ENCODE measurements at places on chromosomes 6 and 20.
A peak's percentile ranks its signal among the peaks of the same experiment; 100 is the strongest.

- no peak for DNase-seq
Measured at GRCh38 chr6:125546841-125547251, 202.6 kb upstream of the HEY2 start.

DNA sequence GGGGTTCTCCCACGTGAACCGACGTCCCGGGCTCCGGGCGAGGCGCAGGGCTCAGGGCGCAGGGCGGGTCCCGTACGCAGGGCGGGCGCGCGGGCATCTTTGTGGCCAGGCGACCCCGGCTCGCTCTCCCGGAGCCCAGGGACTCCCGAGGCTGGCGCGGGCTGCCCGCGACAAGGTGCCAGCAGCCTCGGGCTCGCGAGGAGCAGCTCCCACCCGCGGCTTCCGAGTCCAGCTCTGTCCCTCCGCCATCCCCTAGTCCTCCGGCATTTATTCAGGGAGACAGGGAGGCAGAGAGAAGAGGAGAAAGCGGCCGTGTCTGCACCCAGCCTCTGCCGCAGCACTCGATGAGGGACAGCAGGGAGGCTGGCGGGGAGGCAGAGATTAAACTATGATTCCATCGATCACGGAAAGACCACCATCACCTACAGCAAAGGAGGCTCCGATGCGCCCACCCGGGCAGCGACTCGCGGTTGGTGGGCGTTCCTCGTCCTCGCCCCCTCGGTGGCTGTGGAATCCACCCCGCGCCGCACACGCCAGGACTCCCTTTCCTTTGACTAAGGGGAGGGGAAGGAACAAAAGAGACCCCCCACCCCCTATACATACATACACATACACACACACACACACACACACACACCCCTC is 1.1 kb downstream of the RGS17 start:
- no peak for DNase-seq

- no peak for DNase-seq
Measured at GRCh38 chr6:13262302-13263230, 65.8 kb downstream of the TBC1D7 start.

- DNase-seq, result no peak
Measured at GRCh38 chr6:126812651-126813050, 305.8 kb upstream of the RSPO3 start.

DNA sequence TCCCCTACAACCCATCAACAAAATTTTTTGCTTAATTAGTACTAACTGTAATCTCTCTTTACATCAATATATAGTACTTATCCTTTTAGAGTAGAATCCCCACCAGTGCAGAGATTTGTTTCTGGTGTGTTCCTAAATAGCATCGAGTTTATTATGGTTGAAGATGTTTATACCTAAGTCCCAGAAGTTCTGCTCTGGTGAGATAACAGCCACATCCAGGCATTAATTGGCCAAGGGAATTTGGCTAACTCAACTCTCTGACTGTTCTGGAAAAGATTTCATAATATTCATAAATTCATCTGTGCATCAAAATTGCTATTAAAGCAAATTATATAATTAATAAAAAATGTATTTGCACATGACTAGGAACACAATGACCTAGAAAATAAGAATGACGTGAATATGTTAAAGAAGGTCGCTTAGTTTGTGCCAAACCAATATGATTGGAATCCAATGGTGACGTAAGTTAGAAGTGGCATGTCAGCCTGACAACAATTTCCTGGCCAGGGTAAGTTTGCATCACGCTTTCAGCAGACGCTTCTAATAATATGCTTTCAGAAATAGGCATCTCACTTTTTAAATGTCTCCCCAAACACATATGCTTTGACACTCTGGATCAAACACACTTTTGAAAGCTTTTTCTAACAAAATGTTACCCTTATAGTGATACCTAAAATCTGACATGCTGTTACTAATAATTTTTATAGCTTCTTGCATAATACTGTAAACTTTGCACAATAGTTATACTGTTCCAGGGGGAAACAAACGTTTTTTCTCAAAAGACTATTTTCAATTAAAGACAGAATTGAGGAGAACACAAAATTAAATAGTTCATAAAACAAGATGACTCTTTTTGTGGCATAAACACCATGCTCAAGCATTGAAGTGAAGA is 236.7 kb downstream of the TENT5A start:
- no peak for DNase-seq

DNA sequence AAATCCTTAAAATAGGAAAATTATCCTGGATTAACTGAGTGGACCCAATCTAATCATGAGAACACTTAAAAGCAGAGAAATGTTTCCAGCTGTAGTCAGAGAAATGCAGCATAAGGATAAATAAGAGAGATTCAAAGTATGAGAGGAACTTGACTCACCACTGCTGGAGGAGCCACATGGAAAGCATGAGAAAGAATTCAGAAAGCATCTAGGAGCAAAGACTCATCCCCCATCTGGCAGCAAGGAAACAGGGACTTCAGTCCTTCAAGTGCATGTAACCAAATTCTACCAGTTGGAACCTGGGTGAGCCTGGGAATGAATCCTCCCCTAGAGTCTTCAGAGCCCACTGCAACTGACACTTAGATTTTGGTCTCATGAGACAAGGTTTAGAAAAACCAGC is 33.7 kb downstream of the RNF146 start:
- no peak for DNase-seq

DNA sequence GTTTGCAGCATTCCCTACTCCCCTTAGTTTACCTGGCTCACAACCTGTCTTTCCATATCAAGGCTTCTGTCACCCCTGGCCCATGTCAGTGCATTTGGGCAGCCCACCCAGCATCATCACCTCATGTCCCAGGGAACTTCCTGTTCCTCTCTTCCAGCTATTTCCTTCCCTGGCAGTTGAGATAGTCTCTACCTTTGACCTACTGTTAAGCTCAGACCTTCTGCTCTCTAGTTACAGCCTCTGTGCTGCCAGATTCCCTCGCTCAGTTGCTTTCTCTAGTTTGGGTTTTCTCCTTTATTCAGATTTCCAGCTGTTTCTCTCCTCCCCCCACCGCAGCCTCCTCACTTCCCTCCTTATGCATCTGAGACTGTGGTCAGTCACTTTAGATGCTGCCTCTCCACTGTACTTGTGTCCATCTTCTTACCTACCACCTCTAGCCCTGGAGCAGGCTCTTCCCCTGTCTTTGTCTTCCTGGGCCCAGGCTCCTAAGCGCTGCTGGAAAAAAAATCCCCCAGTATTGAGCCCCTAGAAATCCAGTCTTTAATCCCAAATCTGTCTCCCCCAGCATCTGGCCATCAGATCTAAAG is 16.3 kb downstream of the PTPN1 start:
- DNase-seq, result no peak

DNA sequence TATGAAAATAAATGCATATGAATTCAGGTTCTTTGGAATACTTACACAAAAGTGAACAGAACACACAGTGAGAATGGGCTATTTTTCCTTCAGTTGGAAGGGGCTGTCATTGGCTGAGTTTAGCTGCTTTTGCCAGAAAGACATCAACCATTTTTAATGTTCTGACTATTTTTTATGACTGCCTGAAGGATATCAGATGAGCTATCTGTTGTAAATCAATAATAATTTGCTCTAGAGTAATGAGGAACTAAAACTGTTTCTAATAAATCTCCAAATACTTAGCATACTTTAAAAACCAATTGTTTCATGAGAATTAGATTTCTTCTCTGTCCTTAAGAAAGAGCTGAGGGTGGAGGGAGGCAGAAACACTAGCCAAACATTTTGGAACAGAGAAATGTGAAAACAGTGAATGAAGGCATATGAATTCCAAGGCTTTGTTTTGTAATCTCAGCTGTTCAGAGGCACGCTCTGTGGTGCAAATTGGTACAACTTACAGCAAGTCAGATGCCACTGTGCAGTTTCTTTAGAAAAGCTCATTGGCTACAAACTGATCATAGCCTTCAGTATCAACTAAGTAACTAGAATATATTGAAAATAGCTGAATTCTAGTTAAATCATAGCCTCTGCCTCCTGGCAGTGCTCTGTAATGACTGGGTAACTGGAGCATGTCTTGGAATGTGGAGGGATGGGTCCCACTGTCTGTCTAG is 228.9 kb upstream of the JAG1 start:
- DNase-seq, result no peak

- DNase-seq, result no peak
Measured at GRCh38 chr20:56420940-56421688, 9.1 kb downstream of the CASS4 start.

DNA sequence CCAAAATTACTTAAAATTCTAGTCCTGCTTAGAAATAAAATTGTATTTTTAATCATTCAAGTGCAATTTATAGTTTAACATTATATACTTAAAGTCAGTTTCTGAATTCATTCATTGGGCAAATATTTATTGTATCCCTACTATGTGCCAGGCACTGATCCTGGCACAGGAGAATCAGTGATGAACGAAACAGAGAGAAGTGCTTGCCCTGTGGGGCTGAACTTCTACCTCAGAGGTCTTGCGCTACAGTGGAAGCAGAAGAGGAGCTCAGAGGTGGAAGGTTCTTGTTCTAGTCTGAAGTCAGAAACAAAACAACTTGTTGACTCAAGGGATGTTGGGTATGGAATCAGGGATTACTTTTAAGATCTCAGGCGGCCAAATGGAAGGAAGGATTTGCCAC is 6.0 kb downstream of the CLDN20 start:
- DNase-seq, result no peak

DNA sequence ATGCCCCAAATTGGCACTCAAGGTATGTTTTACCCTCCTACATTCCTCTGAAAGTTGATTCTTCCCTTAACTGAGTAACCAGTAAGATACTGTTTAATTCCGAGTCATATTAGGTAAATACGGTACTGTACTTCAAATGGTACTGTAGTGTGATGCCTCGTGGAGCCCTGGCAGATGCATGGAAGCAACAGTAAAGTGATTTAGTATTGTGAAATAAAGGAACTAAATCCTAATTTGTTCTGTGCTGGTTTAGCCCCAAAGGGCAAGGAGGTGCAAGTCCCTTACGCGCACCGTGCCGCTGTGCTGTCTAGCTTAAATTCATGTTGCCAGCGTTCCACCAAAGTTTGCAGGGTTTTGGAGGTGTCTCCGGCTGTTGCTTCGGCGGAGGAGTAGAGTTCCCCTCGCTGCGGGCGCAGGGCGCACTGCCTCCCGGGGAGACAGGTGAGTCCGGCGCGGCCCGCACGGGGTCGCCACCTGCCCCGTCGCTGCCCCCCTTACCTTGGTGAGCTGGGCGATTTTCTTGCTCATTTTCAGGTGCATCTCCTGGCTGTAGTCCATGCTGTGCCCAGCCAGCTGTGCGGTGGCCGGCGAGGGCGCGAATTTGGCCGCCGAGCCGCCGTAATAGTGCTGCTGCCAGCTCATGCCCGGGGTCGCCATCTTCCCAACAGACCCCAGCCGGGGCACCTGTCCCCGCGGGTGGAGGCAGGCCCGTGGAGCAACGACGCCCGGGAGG is 655 bp downstream of the FAM184A start:
- peak; percentile 9 for DNase-seq

DNA sequence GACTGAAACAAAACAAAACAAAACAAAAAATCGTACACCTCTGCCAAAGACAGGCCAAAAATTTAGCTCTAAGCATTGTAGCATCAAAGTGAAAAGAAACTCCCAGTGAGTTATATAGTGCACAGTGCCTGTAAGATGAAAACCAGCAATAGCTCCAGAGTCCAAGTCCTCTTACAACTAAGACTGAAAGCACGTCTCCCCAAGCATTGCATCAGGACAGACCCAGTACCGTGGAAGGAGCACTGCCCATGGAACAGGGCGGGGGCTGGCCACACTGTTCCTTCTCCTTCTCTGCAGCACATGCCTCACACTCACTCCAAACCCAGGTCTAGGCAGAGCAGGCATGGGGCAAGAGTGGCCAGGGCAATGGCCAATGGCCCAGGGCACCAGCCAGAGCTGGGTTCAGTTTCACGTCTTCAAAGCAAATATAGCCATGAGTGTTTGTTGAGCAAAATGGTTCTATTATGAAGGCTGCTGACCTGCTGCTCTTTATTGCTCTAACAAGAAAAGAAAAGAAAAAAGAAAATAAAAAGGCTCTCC is 72.2 kb upstream of the PBOV1 start:
- DNase-seq, result no peak

DNA sequence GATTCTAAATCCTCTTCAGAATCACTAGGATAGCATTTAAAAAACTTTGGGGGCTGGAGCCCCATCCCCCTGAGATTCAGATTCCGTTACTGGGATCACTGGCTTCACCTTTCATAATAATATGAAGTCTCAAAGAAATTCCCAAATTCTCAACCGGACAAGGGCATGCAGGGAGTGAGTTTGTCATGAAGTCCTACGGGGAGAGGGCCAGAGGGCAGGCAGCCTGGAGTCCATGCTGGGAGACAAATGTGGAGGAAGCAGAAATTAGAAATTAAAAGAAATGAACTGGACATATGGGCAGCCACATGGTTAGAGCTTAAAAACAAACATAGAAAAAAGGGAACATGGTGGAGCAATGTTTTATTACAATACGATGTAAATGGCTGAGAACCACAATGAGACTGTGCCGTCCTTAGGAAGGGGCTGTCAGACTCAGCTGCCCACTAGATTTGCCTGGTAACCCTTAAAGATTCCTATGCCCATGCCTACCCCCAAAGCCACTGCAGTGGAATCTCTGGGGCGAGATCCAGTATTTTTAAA is 142.6 kb downstream of the CEBPB start:
- DNase-seq, result no peak

- no peak for DNase-seq
Measured at GRCh38 chr6:150514806-150515380, 84.8 kb upstream of the PLEKHG1 start.

DNA sequence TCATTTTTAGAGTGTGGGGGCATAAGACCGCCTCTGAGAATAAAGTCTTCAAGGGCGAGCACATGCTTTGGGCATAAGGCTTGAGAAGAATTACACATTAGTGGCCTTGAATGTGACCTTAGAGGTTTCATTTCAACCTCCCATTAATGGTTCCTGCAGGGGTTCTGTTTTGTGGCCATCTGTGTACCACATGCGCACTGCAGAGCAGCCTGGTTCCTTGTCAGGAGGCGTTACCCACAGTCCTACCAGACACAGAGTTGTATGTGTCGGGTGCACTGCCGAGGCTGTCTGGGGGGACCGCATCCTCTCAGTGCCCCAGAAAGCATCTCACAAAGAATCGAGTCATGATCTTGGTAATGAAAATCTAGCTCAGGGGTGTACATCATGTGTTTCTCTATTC is 115.7 kb downstream of the B3GAT2 start:
- DNase-seq, result no peak

- DNase-seq, result no peak
Measured at GRCh38 chr6:6729971-6730370, 141.5 kb downstream of the LY86 start.

- no peak for DNase-seq
Measured at GRCh38 chr20:21251278-21251677, 51.9 kb upstream of the XRN2 start.

GRCh38 chr20:57653910-57654309 is 33.7 kb upstream of the ZBP1 start:
- no peak for DNase-seq

Measured in NCI-H1436 (cell line).